ENCODE measurements at places on chromosomes 13 and 19.

- no peak for DNase-seq
Observed at GRCh38 chr19:2335848-2336247, 7.4 kb downstream of the SPPL2B start.

GRCh38 chr13:47661076-47661475 is 340.0 kb downstream of the SUCLA2 start:
- DNase-seq = no peak

- peak; percentile 36 for DNase-seq
Observed at GRCh38 chr13:73556128-73556527, 497.3 kb downstream of the KLF5 start.

DNA sequence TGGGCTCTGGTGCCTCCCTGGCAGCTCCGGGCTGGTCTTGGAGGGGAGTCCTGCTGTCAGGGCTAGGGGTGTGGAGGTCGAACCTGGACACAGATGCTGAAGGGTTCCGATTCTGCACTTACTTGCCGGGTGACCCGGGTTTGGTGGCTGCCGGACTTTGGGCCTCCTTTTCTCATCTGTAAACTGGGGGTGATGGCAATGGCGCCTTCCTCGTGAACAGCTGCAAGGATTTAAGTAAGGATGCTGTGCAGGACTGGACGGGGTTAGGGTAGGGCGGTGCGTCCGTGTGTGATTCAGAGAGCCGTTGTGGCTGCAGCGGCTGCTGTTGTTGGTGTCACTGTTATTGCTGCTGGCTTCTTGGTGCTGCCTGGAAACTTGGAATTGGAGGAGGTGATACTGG is 2.4 kb downstream of the HPN start:
- no peak for DNase-seq

DNA sequence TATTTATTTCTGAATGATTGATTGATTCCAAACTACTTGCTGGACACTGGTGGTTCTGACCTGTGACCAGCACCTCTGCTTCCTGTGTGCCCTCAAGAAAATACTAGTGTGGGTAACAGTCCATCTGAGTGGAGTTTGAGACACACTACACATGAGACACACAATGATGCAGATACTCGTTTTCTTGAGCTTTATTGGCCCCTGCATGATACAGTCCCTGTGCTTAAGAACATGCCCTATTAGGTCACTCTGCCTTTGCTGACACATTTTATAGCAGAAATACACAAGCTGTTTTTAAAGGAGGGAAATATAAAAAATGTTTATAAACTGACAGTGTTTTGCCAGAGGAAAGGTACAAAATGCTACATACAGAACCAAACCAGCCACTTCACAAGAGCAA is 126.9 kb downstream of the STK24 start:
- DNase-seq = no peak

DNA sequence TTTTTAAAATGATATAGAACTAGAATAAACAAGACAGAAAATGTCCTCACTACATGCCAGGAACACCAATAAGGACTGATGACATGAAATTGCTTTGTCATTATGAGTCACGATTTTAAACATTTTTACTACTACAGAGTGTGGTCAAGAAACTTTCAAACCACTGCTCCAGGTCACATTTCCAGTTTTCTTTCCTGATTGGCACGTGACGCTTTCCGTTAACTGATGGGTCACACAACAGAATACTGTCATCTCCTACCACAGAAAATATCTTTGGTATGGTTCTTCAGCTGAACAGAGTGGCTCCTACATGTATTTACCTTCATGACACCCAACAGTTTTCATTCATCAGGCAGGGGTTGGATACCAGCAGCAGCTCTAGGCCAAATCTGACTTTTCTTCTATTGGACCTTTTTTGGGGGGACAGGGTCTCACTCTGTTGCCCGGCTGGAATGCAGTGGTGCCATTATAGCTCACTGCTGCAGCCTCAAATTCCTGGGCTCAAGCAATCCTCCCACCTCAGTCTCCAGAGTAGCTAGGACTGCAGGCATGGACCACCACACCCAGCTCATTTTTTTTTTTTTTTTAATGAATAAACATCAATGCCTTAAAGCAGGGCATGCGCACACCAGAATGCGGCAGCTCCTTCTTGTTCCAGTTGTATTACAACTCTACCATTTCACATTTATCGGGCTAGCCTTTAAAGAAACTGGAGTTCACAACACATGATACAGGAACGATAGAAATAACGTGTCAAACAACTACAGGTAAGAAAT is 147.4 kb downstream of the RNF17 start:
- DNase-seq = no peak

DNA sequence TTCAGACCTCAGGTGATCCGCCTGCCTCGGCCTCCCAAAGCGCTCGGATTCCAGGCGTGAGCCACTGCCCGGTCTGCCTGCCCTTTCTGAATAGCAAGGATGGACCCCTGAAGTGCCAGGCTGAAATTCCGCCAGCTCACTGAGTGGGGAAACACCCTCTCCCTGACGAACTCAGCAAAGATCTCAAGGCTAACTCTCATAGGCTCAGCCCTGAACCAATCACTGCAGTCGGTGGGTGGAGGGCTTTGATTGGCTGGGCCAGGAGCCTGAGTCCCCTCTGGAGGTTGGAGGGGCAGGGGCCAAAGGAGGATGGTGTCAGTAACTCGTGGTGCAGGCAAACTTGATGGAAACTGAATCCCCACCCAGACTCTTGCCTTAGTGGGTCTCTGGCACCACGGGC is 11.2 kb upstream of the COMP start:
- DNase-seq = no peak

GRCh38 chr13:59839186-59839585 is 324.5 kb downstream of the DIAPH3 start:
- DNase-seq = no peak

GRCh38 chr13:112103961-112104880 is 37.3 kb downstream of the SOX1 start:
- peak; percentile 32 for DNase-seq

DNA sequence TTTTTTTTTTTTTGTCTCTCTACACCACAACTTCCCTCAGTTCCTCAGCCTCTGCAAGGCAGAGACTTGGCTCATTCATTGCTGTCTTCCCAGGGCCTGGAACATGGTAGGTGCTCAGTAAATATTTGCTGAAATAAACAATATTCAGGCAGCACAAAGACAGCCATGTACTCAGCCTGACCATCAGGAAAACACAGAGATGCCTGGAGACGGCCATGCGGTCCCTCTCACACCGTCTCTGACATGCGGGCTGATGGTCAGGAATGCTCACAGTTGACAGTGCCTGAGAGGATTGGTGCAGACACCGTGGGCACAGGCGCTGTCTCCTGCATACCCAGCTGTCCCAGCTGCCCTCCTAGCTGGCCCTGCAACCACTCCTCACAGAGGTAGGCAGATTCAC is 924 bp downstream of the PRAM1 start:
- no peak for DNase-seq

- peak; percentile 76 for DNase-seq
Observed at GRCh38 chr19:36215276-36216123, 594 bp downstream of the ZNF146 start.

GRCh38 chr13:20043207-20043925 is 84.8 kb downstream of the ZMYM2 start:
- no peak for DNase-seq

DNA sequence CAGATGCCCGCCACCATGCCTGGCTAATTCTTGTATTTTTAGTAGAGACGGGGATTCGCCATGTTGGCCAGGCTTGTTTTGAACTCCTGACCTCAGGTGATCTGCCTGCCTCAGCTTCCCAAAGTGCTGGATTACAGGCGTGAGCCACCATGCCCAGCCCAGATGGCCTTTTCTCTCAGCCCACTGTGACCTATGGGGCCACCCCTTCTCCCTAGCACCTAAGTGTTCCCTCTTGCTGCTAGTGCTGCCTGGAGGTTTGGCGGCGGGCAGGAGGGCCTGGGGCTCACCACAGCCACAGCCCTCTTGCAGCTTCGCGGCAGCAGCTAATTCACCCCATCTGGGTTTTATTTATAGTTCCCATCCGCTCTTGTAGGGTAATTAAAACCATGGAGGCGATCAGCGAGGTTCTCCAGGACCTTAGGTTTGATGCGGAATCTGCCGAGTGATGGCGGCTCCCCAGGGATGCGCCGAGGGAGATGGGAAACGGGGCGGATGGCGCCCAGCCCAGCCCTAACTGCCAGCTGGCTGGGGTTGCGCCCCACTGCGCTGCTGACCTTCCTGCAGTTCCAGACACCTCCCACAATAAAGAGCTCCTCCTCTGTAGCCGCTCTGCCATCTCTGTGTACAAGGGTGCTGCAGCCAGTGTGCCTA is 3.3 kb downstream of the REX1BD start:
- DNase-seq = peak; percentile 49

DNA sequence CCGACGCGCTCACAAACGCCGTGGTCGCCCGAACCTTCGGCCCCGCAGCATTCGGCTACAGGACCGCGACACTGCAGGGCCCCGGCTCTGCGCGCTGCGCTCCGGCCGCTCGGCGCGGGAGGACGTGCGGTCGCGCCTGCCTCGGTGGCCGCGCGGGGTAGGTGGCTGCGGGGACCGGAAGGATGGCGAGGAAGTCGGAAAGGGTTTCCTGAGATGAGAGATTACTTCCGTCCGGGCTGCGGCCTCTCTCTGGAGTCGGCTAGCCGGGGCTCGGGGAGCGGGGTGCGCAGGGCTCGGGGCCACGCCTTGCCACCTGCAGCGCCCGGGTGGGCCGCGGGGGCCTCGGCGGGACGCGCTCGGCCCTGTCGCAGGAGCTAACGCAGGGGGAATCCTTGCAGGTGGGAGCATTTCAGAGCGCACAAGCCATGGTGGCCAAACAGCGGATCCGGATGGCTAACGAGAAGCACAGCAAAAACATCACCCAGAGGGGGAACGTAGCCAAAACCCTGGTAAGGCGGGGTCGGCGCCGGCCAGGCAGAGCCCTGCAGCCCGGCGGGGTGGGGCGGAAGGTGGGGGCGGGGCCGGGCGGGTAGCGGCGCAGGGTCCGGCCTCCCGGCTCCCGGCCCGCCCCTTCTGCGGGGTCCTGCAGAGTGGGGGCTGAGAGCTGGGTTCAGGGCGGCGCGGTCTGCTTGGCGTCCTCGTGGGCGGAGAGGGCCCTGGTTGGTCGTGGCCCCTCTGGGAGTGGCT is at the start of gene SERP2:
SERP2 (plus strand) TSS at position 224 of the 747 bp plus-strand sequence; CDS start at position 426, 202 bp downstream.
- peak; percentile 69 for DNase-seq

DNA sequence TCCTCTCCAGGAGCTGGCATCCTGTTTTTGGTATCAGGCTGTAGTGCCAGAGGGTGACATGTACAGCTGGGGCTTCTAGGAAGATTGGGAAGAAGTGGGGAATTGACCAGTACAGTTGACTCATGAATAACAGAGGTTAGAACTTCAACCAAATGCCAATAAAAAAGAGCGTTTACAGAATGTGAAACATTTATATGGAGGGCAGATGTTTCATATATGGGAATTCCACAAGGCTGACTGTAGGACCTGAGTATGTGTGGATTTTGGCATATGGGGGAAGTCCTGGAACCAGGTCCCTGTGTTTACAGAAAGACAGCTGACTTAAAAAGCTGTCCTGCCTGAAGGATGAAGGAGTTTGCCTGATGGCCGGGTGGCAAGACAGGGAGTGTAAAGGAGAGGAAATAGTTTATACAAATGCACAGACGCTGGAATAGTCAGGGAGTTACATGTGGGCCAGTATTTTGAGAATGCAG is 5.2 kb downstream of the CHAMP1 start:
- no peak for DNase-seq

- no peak for DNase-seq
Observed at GRCh38 chr13:98293570-98294142, 116.6 kb upstream of the RNF113B start.

DNA sequence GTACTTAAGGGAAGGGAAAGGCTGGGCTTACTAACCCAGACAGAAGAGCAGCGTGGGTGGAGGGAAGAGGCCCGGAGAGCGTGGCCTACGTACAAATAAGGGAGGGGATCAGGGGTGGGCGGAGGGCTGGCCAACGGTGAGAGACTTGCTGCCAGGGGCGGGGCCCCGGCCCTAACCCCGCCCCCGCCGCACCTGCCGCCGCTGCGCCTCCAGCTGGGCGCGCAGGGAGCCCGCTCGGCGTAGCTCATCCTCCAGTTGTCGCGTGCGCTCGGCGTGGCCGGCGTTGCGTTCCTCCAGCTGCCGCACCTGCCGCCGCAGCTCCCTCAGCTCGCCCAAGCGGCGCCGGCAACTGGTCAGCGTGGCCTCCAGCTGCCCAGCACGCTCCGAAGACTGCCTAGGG is 5.7 kb downstream of the HOOK2 start:
- DNase-seq = peak; percentile 67

- DNase-seq = no peak
Observed at GRCh38 chr13:108734676-108735075, 105.3 kb downstream of the MYO16 start.

DNA sequence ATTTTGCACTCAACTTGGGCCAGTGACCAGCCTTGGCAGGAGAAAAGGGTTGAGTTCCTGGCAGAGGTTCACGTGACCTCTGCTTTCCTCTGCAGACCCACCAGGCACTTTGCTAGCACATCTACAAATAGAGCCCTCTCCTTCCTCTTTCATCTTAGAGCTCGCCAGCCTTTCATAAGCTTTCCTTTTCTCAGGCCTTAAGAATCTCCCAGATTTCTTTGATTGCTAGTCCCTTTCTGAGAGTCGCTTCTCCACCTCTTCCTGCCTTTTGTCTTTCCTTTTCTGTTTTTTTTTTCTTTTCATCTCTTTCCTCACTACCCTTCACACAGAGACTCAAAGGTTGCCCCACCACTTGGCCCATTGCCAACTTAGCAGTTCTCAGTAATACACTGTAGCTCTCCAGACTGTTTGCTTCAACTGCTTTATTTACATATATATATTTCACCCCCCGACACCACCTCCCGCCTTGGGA is 375.7 kb upstream of the SPRY2 start:
- DNase-seq = peak; percentile 21

DNA sequence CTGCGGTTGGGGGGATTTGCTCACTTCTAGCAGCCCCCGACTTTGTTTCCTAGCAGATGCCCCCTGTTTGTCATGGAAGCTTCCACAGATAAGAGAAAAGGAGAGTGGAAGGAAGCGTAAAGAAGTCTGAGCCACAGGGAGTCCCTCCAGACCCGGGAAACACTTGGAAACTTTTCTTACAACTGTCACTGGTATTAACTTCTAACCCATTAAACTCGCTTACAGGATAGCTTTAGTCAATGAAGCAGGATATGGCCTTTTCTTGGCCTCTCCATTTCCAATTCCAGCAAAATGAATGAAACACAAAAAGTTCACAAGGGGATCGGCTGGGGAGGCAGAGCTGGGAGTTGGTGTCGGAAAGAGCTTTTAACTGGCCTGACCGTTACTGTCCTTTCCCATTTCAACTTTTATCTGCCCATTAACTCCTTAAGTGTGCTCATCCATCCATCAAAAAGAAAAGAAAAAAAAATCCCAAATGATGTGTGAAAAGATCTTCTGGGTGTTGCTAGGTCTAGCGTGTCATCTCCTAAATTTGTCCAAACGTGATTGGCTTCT is 231.9 kb upstream of the ARGLU1 start:
- DNase-seq = no peak

GRCh38 chr13:21012211-21012610 is 49.2 kb downstream of the LATS2 start:
- no peak for DNase-seq

DNA sequence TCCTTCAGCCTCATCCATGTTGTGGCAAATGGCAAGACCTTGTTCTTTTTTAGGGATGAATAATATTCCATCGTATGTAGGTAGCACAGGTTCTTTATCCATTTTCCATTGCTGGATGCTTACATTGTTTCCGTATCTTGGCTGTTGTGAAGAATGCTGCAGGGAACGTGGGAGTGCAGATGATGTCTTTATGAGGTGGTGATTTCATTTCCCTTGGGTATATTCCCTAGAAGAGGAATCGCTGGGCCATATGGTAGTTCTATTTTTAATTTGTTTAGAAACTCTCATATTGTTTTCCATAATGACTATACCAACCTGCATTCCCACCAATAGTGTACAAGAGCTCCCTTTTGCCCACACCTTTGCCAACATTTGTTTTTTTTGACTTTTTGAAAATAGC is 186.3 kb upstream of the TMTC4 start:
- DNase-seq = no peak

GRCh38 chr13:30569901-30570576 is 47.7 kb upstream of the USPL1 start:
- peak; percentile 76 for DNase-seq
